ENCODE measurements at places on chromosomes 6 and 20.

DNA sequence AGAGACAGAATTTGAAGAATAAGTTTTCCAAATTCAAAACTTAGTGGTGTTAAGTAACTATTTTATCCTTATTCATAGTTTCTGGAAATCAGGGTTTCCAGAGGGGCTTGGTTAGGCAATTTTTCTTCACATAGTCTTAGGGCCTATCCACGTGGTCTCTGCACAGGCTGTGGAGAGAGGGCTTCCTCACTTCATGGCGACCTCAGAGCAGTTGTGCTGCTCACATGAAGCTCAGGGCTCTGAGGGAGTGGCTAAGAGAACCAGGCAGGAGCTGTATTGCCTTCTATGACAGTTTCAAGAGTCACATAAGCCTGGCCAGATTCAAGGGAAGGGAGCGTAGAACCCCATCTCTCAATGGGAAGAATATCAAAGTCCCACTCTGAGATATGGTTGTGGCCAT is 13.9 kb upstream of the CD40 start:
- no peak for DNase-seq

GRCh38 chr6:69880601-69881000 is 14.2 kb downstream of the COL19A1 start:
- no peak for DNase-seq

DNA sequence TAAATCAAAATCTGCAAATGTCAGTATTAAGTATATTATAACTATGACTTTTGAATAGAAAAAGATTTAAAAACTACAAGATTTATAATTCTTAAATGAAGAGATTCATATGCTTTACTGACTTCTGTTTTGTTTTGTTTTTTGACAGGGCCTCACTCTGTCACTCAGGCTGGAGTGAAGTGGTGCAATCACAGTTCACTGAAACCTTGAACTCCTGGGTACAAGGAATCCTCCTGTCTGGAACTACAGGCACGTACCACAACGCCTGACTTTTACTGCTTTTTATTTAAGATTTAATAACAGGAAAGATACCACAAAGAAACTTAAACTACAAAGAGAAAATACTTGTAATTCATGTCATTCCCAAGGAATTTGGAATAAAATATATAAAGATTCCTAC is 940.2 kb upstream of the CITED2 start:
- no peak for DNase-seq

GRCh38 chr20:5840411-5841002 is 90.3 kb downstream of the SHLD1 start:
- DNase-seq, result no peak

GRCh38 chr6:156167016-156167624 is 610.1 kb upstream of the ARID1B start:
- no peak for DNase-seq

- DNase-seq, result no peak
These were observed 65.1 kb downstream of the DLGAP4 start for GRCh38 chr20:36370991-36371790.

- no peak for DNase-seq
These were observed 29.1 kb downstream of the PRDM1 start for GRCh38 chr6:106115286-106115685.

DNA sequence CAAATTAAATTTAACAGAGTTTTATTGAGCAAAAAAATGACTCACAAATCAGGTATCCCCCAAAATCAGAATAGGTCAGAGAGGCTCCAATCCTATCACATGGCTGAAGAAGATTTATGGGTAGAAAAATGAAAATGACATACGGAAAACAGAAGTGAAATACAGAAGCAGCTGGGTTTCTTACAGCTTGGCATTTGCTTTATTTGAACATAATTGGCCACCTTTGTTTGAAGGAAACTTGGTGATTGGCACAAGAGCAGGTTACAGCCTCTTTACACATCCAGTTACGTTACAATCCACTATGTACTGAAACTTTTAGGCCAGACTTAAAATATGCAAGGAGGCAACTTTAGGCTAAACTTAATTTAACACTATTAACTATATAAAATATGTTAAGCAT is 11.7 kb upstream of the TREM2 start:
- DNase-seq, result no peak

- DNase-seq, result no peak
These were observed 144.2 kb downstream of the EYA2 start for GRCh38 chr20:47038566-47039560.

GRCh38 chr6:39897698-39898097 is 36.6 kb downstream of the MOCS1 start:
- no peak for DNase-seq

- no peak for DNase-seq
These were observed 214.0 kb downstream of the ZFAND3 start for GRCh38 chr6:38033442-38033982.

DNA sequence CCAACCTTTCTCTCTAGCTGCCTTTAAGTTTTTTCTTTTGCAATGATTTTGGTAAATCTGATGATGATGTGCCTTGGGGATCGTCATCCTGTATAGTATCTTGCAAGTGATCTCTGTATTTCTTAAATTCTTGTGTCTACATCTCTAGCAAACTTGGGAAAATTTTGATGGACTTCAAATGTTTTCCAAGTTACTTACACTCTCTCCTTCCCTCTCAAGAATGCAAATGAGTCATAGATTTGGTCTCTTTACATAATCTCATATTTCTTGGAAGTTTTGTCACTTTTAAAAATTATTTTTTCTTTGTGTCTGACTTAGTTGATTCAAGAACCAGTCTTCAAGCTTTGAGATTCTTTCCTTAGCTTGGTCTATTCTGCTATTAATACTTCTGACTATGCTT is 176.4 kb downstream of the TBC1D32 start:
- no peak for DNase-seq

GRCh38 chr20:62205618-62206387 is 14.3 kb downstream of the HRH3 start:
- DNase-seq, result no peak

DNA sequence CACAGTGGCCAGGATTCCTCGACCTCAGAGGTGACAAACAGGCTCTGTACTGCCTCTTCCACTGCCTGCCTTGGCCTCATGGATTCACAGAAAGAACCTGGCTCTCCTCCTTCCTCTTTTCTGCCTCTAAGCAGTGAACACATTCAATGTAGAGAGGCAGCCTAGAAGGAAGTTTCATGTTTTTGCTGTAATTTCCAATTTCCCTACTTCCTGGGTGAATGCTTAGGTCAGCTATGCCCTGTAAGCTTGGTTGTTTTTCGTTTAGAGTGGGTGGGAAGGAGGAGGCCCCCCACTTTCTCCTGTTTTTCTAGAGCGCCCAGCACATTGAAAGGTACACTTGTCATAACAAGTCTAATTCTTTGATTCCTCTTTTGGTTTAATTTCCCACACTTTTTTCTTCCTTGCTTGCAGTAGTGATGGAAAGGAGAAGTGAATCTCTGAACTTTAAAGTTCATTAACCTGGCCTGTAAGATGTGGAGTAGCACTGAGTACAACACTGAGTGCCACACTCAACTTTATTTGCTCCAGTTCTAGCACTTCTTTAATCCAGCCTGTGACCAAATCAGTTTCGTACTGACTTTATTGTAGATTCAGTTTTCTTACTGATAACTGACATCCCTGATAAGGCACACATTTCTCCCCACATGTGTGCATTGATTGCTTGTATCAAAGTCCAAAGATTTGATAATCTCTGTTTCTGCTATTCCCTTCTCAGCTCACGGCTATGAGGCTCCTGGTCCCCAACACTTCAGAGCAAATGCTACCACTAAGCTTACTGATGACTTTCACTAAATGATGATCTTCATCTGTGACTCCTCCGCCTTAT is 100.0 kb upstream of the MAN1A1 start:
- DNase-seq, result peak; percentile 4
